ENCODE measurements at places on chromosomes 13 and 19.

- DNase-seq, result no peak
Measured at GRCh38 chr13:64556376-64556775, 2673.8 kb downstream of the PCDH9 start.

GRCh38 chr19:30423481-30423880, 51.3 kb downstream of the ZNF536 start:
- DNase-seq, result no peak

DNA sequence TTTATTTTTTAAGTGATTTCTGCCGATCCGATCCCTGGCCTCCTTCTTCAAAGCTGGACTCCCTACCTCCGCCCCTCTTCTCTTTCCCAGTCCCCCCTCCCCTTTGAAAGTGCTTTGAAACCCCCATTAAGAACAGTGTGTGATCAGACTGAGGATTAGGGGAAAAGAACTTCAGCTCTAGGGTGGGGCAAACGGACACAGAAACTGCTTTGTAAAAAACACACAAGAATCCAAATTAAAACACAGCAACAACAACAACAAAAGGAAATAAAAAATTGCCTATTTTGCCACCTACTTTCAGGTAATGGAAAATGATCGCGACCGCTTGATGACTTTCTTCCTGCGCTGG, 1.4 kb downstream of the SPRY2 start:
- no peak for DNase-seq

GRCh38 chr13:26029581-26030136, 22.2 kb downstream of the SHISA2 start:
- DNase-seq, result no peak

DNA sequence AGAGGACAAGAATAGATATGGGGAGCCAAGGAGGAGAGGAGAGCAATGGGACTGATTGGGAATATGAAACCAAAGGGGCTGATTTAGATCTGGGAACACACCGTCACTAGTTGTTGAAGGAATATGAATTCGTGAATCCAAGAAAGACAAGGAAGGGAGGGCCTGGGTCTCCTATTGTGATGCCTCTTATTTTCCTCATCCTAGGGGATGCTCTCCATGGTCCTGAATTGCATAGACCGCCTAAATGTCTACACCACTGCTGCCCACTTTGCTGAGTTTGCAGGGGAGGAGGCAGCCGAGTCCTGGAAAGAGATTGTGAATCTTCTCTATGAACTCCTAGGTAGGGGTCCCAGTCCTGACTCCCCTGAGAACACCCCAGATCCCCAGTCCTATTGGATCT, 21.5 kb downstream of the RYR1 start:
- no peak for DNase-seq

DNA sequence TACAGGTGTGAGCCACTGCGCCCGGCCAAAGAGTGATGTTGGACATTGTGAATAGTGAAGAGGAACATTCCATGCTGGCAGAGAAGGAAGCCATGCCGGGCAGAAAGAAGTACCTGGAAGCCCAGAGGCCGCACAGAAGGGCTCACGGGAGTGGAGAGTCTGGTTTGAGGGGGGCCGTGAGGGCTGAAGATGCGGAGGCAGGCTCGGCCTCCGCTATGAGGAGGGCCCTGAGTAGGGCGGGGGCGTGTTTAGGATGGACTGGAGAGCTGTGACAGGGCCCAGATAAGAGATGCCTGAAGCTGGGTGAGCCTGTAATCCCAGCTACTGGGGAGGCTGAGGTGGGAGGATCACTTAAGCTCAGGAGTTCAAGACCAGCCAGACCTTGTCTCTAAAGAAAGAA, 1.6 kb downstream of the JOSD2 start:
- no peak for DNase-seq

- DNase-seq, result no peak
Measured at GRCh38 chr19:48968813-48969218, 3.7 kb downstream of the FTL start.

Data from activated CD4-positive, alpha-beta T cell treated with anti-CD3 and anti-CD28 coated beads, Interleukin-2, amount 50 U/mL, for 1 hour (primary cell).